ENCODE measurements at places on chromosomes 2 and 18. TPM values are rescaled to one million over a fixed set of nuclear protein-coding genes. Genes with fewer than 3 reads are reported as not detected.

The ZNF532 gene
- total RNA-seq = 44.6 TPM

The ACAA2 gene
- 15.2 TPM for total RNA-seq

The NMUR1 gene
- total RNA-seq = not detected

The PPIL3 gene
- 42.1 TPM for total RNA-seq

The PROC gene
- 0.19 TPM for total RNA-seq

The SULT1C2 gene
- total RNA-seq = not detected

The AKAIN1 gene
- not detected for total RNA-seq

The TMEM131 gene
- 21.9 TPM for total RNA-seq

The NYAP2 gene
- not detected for total RNA-seq

The CCDC68 gene
- total RNA-seq = 4.9 TPM

The ANKAR gene
- 0.23 TPM for total RNA-seq

The TTL gene
- total RNA-seq = 38.7 TPM

The XRCC5 gene
- 230 TPM for total RNA-seq

The AGXT gene
- not detected for total RNA-seq

The MYO5B gene
- total RNA-seq = 2.5 TPM

The TMEM247 gene
- not detected for total RNA-seq

The REG3G gene
- total RNA-seq = not detected

The SNTG2 gene
- 0.55 TPM for total RNA-seq

The STARD6 gene
- total RNA-seq = not detected

The UNC80 gene
- not detected for total RNA-seq

All from hair follicular keratinocyte (primary cell).